ENCODE measurements at places on chromosomes 1 and 21.

GRCh38 chr1:164719676-164720439 lies 160.9 kb downstream of the PBX1 start:
- no peak for DNase-seq

- no peak for DNase-seq
Measured at GRCh38 chr1:243508303-243508713, 252.5 kb downstream of the SDCCAG8 start.

DNA sequence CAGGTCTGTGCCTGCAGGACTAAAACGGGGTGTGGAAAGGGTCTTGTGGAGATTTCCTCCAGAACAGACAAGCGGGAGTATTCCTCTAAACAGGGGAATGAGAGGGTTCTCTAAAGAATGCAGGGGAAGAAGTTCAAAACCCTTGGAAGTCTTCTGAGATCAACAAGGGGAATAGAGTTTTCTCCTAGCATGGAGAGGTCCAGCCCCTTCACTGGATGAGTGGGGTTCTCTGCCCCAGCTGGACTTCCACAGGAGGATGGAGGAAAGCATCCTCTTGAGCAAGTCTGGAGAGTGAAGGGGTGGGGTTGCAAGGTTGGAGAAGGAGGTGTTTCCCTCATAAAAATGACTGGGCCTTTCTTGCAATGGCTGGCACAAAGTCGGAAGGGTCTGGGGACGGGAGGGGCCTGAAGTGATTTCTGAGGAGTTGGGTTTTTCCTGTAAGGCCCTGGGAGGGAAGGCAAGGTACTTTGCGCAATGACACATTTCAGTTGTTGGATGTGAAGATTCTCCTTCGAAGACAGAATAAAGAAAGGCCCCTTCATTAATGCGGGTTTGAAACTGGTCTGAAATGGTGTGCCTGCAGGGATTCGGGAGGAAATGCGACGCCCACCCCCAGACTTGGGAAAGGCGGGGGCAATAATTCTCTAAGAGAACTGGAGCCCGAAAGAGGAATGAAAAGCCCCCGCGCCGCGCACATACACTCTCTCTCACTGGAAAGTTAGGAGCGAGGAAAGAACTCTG lies 884 bp downstream of the SPATA6 start:
- DNase-seq, result no peak

DNA sequence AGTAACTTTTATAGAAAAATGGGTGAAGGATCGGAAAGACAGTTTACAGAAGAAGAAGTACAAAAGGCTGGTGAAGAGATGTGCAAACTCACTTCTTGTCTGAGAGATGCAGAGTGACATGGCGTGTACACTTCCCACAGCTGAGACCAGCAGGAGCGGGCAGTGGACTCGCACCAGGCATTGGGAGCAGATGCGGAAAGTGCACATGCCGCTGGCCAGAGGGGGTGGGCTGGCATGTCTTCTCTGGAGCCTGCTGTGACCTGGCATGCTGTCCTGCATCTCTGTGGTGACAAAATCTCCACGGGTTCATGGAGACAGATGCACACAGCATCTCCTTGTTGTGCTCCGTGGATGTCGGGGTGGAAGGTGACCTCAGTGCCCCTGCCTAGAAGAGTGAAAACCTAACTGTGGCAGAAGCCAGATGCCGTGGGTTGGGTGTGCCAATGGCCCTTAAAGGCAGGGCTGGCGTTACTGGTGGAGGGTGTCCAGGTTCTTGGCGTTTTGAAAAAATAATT lies 128.6 kb upstream of the COL6A1 start:
- DNase-seq, result no peak

- no peak for DNase-seq
Measured at GRCh38 chr1:186404454-186405051, 28.9 kb downstream of the ODR4 start.

GRCh38 chr1:7331926-7332535 lies 439.1 kb upstream of the VAMP3 start:
- DNase-seq, result no peak

DNA sequence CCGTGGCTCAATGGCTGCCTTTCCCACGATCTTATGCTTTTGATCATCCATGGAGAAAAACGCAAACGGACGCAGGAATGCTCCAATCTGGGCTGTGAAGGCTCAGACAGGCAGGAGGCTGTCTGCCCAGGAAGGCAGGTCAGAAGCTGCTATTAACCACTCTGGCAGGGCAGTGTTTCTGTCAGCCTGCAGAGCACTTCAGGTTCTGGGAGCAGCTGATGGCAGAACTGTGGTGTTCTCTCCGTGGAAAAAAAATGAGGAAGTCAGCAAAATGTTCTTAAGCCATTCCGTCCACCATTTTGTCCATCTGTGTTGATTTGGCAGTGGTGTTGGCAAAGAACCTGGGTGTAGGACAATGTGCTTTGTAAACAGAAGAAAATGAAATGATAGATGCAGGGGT lies 91.7 kb downstream of the SIM2 start:
- DNase-seq, result no peak

DNA sequence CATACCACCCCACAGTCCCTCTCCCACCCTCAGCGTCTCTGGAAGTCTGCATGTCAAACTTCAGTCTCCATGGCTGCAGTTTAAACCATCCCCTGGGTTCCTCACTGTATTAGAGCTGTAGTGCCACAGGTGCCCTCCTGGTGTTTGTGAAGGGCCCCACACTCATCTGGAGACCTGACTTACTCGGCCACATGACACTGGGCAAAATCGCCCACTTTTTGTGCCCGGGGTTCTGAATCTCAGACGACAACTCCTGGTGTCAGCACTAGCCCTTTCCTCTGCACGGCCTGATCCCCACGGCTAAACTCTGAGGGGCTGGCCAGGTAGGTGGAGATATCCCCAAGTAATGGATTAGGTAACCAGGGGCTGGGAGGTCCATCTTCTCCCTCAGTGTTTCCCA lies 6.5 kb downstream of the INKA2 start:
- DNase-seq, result no peak

DNA sequence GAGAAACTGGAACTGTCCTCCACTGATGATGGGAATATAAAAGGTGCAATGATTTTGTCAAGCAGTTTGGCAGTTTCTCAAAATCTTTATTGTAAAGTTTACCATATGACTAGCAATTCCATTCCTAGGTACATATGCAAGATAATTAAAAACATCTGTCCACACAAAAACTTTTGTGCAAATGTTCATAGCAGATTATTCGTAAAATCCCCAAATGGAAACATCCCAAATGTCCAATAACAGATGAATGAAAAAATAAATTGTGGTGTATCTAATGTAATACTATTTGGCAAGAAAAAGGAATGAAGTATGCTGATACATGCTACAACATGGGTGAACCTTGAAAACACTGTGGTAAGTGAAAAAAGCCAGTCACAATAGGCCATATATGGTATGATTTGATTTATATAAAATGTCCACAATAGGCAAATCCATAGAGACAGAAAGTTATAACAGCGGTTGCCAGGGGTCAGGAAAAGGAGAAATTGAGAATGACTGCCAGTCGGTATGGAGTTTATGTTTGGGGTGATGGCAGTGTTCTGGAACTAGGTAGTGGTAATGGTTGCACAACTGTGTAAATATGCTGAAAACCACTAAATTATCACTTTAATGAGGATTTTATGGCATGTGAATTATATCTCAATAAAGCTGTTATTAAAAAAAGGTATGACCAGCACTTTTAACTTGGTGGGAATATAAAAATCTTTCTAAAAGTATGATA lies 81.7 kb upstream of the BEND5 start:
- DNase-seq, result no peak

GRCh38 chr1:89884718-89885596 lies 64.1 kb downstream of the LRRC8D start:
- no peak for DNase-seq

- no peak for DNase-seq
Measured at GRCh38 chr1:44571712-44572571, 102.3 kb downstream of the TMEM53 start.

- DNase-seq, result no peak
Measured at GRCh38 chr1:68383092-68383491, 66.7 kb downstream of the RPE65 start.

- DNase-seq, result no peak
Measured at GRCh38 chr1:16145030-16145661, 10.7 kb downstream of the EPHA2 start.

DNA sequence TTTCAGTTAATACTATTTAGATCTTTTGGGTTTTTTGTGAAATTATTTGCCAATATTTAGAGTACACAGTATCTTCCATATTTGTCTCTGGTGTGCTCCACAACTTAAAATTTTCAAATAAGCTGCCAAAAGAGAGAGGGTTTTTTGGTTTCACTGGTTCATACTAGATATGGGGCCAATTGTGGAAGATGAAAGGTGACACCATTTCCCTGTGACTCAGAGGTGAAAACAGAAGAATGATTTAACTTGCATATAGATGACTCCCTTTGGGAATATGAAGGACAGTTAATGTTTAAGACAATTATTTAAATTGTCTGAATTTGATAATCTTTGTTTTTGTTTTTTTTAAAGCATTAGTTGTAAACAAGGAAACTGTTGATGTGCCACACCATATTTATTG lies 37.5 kb downstream of the IVNS1ABP start:
- no peak for DNase-seq

DNA sequence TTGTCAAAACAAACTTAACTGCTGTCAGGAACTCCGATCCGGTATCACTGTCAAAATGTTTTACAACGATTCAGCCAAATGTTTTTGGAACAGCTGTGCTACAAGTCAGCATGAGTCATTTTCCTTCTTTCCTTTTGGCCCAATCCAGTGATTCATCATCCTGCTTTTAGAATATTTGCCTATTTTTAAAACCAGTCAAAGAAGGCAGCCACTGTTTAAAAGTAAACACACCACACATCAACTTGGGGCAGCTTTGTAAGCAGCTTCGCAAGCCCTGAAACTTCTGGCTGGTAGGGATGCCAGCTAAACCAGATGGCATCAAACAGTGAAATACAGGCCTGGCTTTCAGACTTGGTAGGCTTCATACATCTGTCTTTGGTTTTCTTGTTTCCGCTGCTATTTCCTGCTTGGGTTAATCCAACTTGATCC lies 14.9 kb downstream of the MAP3K7CL start:
- no peak for DNase-seq

DNA sequence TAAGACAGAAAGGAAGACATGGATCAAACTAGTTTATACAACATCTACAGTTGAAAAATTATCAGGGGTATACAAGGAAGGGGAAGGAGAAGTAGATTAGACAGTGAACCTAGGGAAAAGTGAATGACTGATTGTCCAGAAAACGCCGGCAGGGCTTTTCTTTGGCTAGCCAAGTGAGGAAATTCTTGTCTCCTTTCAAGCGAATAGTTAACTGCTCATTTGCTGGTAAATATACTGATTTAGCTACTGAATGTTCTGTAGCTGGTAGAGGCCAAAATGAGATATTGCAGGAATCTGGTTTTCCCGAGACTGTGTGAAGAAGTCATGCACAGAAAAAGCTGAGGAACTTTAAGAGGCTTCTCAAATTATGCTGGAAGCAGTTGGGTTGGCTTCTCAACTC lies 128.5 kb upstream of the ZNHIT6 start:
- DNase-seq, result no peak

- no peak for DNase-seq
Measured at GRCh38 chr1:156746728-156747631, 4.5 kb downstream of the HDGF start.

GRCh38 chr1:29677028-29678024 lies 441.0 kb downstream of the PTPRU start:
- no peak for DNase-seq

DNA sequence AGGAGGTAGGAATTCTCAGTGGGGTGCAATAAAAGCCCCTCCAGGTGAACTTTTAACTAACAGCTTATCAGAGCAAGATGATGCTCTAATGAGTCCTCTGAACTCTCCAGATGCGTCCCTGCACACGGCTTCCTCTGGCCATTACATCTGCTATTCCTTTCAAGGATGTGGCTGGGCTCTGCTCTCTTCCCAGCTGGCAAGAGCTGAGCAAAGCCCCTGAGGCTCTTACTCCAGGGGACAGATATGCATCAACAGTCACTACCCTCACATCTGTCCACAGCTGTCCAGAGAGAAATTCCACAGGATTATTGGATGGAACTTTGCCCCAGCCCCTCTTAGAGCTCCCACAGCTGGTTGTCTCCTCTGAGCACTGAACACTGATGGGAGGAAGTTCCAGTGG lies 267.8 kb downstream of the C1orf94 start:
- no peak for DNase-seq

GRCh38 chr1:70583522-70583921 lies 172.5 kb downstream of the CTH start:
- DNase-seq, result no peak

- no peak for DNase-seq
Measured at GRCh38 chr1:3092530-3092929, 23.5 kb downstream of the PRDM16 start.

DNA sequence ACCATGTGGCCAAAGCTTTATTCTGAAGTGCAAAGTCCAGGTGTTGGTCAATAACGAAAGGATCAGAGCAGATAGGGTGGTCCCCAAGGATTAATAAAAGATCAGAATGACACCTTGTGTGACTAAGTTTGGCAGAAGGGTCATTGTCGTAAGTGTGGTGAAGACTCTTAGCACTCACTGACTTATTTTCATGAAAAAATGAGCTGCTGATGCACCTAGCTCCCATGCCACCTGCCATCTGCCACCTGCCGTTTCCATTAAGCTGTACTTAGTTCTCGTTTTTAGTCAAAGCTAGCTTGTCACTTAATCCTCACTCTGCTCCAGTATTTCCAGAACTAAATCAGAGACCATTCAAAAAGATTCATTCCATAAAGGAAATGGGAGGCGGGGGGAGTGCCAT lies 112.6 kb downstream of the SEC16B start:
- DNase-seq, result no peak

DNA sequence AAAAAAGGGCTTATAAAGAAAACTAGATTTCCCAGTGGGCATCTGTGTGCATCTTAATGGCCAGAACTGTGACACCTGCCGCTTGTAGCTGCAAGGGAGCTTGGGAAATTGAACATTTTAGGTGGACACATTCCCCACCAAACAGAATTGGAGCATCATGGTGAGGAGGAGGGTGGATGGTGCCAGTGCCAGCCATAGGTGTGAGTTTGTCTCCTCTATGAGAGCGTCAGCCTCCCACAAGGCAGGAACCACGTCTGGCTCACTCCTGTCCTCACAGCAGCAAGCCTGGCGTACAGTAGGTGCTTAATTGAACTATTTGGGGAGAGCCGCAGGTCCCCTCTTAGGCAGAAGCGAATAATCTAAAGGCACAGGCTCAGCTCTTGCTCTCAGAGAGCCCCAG lies 124.5 kb upstream of the TMEM51 start:
- DNase-seq, result no peak

DNA sequence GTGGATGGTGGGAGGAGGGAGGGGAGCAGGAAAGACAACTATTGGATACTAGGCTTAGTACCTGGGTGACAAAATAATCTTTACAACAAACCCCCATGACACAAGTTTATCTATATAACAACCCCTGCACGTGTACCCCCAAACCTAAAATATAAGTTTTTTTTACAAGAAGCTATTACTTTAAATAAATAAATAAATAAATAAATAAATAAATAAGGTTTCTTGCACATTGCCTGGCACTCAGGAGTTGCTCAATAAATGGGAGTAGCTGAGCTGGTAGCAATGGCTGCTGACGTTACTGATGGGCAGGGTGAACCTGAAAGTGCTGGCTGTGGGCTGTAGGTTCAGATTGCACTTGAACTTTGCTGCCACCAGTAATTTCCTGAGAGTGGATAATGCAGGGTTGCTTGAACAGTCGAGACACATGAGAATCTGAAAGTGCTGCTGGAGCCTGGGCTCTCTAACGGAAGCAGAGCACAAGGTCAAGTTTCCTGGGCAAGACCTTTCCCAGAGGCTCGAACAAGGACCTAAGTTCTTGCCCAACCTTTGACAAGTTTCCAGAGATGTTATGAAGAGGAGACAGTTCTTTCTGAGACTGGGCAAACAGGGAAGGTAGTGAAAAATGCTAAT lies 14.8 kb upstream of the KCNE2 start:
- no peak for DNase-seq
